ENCODE measurements at places on chromosomes 13 and 19.

GRCh38 chr19:46254776-46255175 lies 25.2 kb downstream of the IGFL1 start:
- no peak for DNase-seq

DNA sequence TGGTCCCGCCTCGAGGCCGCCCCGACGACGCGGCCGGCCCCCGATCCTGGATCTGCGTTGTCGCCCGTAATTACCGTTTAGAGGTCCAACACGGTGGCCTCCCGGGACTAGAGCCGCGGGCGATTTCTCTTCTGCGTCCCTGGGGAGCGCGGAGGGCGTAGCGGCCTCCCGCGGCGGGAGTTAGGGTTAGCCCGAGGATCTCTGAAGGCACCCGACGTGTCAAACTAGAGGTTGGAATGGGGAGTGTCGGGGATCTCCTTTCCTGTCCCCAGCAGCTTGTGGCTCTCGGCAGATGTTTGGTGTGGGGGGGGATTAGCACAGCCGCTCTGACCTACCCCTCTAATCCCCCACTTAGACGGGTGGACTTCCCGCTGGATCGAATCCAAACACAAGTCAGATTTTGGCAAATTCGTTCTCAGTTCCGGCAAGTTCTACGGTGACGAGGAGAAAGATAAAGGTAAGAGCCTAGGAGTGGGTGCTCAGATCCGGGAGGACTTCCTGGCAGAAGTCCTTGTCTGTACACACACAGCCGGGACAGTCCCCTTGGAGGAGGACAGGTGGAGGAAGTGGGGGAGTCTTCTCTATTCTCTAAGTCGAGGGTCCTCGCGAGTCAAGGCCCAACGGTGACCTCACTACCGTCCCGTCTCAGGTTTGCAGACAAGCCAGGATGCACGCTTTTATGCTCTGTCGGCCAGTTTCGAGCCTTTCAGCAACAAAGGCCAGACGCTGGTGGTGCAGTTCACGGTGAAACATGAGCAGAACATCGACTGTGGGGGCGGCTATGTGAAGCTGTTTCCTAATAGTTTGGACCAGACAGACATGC lies 581 bp downstream of the CALR start:
- no peak for DNase-seq

DNA sequence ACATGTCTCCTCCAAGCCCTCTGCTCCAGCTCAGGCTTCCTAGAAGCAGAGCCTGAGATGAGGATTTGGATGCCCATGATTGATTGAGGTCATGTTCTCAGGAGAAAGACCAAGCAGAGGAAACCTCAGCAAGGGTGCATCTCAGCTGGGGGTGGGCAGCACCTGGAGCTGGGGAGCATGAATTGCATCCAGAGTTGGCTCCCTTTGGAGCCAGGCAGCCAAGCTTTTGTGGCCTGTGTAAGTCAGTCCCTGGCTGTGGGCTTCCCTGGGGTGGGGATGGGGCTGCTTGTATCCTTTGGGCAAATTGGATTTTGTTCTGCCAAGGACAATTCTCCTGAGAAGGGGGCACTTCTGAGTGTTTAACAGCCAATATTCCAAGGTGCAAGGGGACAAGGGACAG lies 91.5 kb upstream of the WASF3 start:
- DNase-seq: no peak

DNA sequence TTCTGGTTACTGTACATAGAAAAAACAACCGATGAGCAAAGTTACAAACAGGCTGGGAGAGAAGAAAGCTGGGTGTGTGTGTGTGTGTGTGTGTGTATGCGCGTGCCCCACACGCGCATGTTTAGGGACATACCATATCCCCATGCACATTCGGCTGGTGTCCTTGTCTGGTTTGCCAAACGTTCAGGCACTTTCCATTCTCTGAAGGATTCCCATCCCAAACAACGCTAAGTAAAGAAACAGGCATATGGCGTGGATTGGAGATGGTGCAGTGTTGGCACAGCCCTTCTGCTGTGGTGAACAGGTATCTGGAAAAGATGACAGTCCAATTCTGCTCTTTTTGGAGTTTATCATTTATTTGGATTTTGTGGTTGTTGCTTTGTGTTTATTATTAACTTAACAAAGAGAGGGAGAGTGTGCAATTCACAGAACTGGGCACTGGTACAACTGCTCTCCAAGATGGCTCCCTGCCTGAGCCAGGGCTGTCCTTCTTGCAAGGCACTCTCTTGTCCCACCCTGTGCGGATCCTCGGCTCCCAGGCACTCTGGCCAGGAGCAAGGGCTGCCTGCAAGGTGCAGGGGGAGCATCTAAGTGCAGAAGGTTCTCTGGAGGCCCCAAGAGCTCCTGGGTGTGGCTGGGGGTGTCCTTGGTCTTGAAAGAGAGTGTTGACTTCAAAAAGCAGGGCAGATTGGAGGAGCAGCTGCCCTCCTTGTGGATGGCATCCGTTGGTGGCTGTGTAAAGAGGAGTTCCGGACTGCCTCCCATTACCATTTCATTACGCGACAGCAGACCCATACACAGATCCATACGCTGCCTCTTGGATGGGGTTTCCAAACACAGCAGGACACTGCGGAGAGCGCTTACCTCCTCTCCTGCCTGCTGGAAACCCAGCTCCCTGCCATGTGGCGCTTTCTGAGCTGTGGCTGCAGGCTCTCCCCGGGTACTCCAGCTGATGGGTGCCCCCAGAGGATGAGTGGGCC lies 263.1 kb downstream of the ZNF536 start:
- DNase-seq: no peak

- DNase-seq: no peak
Observed at GRCh38 chr19:40139533-40140287, 49.0 kb upstream of the ZNF780A start.

DNA sequence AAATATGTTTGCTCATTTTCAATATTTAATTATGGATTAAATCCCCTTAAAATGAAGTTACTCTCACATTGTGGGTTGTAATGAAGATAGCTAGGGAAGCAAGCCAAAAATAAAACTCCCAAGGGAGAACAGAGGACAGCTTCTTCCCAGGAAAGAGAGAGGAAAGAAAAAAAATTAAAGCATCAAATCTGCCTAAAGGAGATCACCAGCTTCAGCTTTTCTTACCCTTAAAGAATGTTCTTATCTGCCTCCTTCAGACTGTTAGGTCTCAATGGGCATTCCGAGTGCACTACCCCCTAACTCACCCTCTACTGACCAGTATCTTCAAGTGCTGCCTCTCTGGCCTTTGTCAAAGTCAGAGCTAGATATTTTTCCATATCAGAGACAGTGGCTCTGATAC lies 55.2 kb downstream of the XPO4 start:
- no peak for DNase-seq

DNA sequence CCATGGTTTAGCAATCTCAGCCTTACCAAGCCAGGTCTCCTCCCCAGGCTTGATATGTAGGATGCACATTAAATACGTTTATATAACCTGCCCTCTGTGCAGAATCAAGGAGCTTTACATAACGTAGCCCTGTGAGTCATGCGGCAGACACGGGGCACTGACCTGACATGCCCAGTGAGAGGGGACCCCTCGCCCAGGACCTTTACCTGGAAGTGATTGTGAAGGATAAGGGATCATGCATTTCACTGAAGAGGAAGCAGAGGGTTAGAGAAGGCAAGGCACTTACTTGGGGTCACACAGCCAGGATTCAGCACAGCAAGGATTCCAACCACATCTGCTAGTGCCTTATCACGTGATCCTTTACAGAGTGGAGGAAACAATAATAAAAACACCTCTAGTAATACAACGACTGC lies 18.9 kb upstream of the FOSB start:
- no peak for DNase-seq

- DNase-seq: no peak
Observed at GRCh38 chr19:17227798-17228367, 1.9 kb downstream of the OCEL1 start.

DNA sequence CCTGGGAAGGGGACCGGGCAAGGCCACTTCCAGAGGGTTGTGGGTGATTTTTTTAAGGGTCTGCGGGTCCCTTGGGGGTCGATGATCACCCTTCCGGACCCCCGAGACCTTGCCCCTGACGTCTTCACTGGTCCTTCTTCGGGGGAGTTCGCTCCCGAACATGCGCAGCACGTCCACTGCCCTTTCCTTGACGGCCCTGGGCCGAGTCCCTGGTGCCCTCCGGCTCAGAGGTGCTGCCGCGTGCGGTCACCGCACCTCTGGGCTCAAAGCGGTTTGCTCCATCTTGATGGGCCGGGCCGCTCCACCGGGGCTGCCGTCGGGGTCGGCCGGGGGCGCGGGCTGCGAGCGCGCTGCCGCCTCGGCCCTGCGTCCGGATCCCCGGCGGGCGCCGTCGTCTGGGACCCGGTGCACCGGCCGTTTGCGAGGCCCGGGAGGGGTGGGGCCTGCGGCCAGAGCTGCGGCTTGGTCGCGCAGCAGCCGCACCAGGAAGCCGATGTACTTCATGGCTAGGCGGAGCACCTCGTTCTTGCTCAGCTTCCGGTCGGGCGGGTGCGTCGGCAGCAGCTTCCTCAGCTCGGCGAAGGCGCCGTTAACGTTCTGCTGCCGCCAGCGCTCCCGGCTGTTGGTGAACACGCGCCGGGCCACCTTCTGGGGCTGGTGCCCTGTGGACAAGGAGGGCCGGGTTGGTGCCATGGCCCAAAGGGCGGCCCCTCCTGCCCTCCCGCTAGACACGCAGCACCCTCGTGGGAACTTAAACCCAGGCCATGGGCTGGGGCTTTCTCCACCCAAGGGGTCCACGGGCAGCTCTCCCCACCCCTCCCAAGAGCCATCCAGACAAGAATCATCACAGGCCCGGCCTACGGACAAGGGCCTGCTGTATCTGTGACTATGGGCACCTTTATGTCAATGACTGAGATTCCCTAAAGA lies 3.3 kb downstream of the LYL1 start:
- DNase-seq: peak; percentile 76

DNA sequence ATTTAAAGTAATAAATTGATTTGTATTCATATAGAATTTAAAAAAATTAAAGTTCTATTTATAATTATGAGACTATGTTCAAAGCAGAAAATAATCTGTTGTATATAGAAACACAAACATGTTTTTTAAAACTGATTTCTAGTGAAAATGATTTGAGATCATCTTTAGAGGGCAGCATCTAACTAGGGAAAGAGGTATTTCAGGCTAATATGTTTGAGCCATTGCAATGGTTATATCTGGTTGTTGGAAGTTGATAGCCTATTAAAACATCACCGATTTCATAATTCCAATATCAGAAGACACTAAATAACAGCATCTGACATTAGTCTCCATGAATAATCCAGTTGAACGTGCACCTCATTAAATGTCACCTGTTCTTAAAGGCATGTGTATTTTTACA lies 79.8 kb upstream of the SLITRK6 start:
- DNase-seq: no peak

- DNase-seq: no peak
Observed at GRCh38 chr13:40340368-40341095, 325.9 kb downstream of the FOXO1 start.

GRCh38 chr13:46609726-46610125 lies 56.8 kb downstream of the LRCH1 start:
- DNase-seq: no peak

- DNase-seq: no peak
Observed at GRCh38 chr19:38928391-38929001, 2.1 kb downstream of the SARS2 start.

DNA sequence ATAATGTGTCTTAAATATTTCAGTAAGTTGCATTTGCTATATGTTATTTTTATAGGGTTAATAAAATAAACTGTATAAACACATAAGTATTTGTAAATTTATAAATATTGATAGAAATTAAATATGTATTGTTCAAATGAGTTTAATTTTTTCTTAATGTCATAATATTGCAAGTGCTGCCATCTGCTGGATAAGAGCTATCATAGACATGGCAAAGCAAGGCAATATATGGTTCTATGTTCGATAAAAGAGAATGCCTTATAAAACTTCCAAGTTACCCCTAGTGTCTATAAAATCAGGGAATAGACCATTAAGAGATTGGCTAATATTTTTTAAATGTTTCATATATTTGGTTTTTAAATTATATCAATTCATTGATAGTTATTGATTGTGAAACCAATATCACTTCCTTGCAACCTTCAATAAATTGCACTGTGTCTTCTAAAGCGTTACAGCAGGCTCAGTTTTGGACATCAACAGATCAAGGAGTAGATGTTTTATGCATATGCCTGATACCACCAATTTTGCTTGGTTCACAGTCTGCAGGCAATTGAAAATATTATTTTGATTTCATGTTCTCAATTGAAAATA lies 29.0 kb upstream of the SLITRK6 start:
- DNase-seq: no peak

- no peak for DNase-seq
Observed at GRCh38 chr13:31749929-31750328, 10.6 kb downstream of the RXFP2 start.

DNA sequence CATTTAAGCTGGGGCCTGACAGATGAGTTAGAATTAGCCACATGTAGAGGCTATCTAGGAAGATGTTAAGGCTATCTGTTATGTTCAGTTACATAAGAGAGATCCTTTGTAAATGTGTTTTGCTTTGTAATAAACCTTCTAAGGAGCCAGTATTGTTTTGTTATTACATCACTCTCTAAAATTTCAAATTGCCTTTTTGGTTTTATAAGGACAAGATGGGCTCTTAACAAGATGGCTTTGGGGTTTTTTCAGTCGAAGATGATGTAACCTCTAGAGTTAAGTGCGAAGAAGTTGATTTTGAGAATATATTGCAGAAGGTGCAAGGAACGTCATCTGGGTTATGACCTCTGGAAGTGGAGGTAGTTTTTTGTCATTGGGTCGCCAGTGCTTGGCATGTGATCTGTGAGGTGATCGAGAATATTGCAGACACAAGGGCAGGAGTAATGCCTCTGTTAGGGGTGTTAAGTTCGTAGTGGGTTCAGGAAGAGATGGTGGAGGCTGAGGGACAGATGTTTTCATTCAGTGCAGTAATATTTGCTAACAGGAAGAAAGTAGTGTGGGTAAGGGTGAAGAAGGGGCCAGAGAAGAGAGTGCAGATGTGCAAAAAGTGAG lies 12.7 kb downstream of the LSM14A start:
- no peak for DNase-seq

GRCh38 chr19:49681830-49682229 lies 4.8 kb downstream of the PRMT1 start:
- no peak for DNase-seq

- DNase-seq: no peak
Observed at GRCh38 chr19:1146412-1146699, 27.7 kb downstream of the SBNO2 start.
